ENCODE measurements at places on chromosomes 1 and 21. TPM values are rescaled to one million over a fixed set of nuclear protein-coding genes. Genes with fewer than 3 reads are reported as not detected.

The PADI2 gene
- polyA plus RNA-seq = 10.9 TPM

The GPR37L1 gene
- 0.09 TPM for polyA plus RNA-seq

The SV2A gene
- 6.0 TPM for polyA plus RNA-seq

The AJAP1 gene
- 0.09 TPM for polyA plus RNA-seq

The SPRR1B gene
- polyA plus RNA-seq = not detected

The RAB42 gene
- polyA plus RNA-seq = 6.5 TPM

The PTPN7 gene
- 1.5 TPM for polyA plus RNA-seq

The OR2AK2 gene
- not detected for polyA plus RNA-seq

The SPSB1 gene
- 6.8 TPM for polyA plus RNA-seq

- no peak for DNase-seq
These were observed 129.1 kb downstream of the TOMM20 start for GRCh38 chr1:234999513-234999940.

- no peak for DNase-seq
These were observed 54.7 kb upstream of the CNN3 start for GRCh38 chr1:94981575-94981973.

DNA sequence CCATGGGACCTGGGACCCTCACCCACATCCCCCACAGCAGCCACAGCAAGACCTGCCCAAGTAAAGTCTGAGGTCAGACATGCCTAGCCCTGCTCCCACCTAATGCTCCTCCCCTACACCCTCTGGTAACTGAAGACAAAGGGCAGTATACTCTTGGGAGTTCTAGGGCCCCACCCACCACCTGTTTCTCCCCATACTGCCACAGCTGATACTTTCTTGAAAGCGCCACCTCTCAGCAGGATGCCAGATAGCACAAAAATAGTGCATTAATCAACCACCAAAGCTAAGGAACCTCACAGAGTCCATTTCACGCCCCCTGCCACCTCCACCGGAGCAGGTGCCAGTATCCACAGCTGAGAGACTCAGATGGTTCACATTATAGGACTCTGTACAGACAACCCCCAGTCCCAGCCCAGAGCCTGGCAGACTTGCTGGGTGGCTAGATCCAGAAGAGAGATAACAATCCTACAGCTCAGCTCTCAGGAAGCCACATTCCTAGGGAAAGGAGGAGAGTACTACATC, 238.1 kb downstream of the LRRC40 start:
- DNase-seq = no peak

GRCh38 chr1:51147394-51147793, 45.4 kb downstream of the C1orf185 start:
- no peak for DNase-seq

DNA sequence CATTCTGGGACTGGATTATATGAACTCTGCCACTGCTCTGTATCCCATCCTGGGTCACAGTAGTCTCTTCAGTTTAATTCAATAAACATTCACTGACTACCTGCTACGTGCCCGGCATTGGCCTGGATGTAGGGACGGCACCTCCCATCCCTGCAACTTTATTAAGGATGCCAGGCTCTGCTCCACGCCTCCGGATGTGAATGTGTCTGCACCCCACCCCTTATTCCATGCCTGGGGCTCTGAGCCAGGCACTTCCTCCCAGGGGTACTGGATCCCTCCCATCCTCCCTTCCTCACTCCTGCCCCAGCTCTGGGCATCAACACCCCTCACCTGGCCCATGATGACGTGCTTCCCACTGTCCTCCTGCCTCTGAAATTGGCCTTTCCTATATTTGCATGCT, 53.7 kb downstream of the KCNN3 start:
- DNase-seq = no peak

DNA sequence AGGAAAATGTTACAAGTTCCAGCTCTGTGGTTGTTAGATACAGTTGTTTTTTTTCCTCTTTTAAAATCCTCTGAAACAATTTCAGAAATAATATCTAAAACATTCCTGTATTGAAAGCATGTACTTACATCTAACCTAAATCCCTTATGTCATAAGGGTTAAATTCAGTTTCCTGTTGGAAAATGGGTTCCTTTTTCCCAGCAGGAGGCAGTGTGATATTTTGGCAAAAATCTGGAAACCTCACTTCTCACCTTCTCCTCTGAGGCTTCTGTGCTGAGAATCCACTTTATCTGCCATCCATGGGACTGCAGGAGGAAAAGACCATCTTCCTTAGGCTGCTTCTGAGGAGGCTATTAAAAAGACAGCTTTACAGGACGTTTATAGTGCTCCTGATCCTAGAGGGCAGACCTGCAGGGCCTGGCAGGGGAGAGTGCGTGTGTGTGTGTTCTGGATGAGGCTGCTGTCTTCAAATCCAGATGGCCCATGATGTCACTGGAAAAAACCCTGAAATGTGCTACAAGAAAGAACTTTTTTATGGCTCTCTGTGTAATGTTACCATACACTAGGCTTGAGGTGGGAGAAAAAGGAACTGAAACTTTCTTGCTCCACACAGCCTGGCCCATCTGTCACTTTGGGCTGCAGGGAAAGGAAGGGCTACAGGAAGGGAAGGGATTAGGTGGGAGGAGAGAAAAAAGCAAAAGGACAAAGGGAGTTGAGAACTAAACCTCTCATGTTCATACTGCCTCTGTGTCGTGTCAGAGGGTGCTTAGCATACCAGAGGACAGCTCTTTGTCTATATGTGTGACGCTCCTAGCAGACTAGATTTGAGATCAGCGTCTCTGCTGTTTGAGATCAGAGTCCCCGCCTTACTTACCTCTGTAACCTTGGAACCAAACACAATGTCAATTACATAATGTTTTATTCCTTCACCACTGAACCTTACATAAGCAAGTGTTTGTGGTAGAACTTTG, 379.2 kb upstream of the SPAG17 start:
- no peak for DNase-seq

GRCh38 chr1:29409616-29410015, 173.3 kb downstream of the PTPRU start:
- no peak for DNase-seq

- DNase-seq = no peak
These were observed 55.3 kb upstream of the KCND3 start for GRCh38 chr1:112044745-112045144.

DNA sequence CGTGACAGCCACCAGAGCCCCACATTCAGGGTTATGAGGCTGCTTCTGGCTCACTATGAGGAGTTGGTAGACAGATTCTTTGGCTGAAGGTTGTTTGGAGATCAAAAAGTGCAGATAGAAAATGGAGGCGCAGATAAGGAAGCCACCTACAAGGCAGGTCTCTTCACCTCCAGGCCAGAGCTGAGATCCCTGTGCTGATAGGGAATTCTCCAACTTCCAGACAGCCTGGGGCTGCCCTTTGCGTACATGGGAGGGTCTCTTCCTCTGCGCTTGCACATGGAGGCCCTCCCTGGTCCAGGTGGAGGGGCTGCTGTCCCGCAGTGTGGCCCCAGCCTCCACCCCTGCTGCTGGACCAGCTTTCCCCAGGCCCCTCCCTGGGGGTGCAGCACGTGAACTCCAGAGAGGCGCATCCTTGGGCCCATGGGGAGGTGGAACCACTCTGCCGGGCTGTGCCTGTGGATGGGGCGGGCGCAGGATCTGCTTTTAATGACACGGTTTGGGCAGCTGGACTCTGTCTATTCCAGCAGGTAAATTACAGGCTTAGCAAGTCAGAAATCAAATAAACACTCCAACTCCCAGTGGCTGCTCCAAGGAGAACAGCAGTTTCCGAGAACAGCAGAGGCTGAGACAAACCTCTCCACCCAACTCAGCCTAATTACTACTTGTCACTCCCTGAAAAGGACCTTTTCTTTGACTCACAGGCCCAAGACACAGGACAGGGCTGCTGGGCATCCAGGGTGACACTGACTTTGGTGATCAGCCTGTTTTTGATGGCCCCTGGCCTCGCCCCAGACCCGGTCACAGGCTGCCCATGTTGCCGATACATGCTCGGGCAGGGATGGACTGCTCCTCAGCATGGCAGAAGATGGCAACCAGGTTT, 12.4 kb downstream of the OXCT2 start:
- no peak for DNase-seq

DNA sequence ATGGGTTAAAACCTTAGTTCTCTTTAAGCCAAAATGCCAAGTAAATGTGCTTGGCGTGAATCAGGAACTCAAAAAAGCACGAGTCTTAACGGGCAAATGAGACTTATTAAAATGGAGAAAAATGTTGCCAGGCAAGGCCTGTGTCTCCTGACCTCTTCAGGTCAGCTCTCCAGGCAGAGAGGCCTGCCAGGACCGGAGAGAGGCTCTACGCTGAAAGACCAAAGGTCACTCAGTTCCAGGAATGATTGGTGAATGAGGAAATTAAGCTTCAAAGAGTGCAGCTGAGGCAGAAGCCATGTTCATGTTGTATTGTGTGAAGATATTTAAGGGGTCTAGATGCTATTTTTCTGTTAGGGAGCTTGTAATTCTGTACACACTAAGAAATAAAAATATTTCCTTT, 66.6 kb downstream of the SPAG17 start:
- DNase-seq = no peak

GRCh38 chr1:160739098-160739511, at the start of gene SLAMF7:
TSS of gene SLAMF7 (plus strand) at chr1:160739247. CDS start at chr1:160739302, 55 bp downstream.
- no peak for DNase-seq

DNA sequence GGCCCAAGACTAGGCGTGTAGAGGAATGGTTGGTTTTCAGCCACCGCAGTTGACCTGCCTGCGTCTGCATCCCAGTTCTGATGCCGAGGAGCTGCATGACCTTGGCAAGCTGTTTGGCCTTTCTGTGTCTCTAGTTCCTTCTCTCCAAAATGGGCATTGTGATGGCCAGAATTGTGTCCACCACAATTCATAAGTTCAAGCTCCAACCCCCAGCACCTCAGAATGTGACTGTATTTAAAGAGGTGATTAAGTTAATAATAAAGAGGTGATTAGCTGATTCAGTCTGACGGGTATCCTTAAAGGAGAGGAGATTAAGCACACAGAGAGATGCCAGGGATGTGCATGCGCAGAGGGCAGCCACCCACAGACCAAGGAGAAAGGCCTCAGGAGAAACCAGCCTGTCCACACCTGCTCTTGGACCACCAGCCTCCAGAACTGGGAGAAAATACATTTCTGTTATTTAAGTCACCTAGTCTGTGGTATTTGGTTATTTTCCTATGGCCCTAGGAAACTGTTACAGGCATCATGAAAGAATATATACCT, 28.5 kb downstream of the MAB21L3 start:
- DNase-seq = no peak

DNA sequence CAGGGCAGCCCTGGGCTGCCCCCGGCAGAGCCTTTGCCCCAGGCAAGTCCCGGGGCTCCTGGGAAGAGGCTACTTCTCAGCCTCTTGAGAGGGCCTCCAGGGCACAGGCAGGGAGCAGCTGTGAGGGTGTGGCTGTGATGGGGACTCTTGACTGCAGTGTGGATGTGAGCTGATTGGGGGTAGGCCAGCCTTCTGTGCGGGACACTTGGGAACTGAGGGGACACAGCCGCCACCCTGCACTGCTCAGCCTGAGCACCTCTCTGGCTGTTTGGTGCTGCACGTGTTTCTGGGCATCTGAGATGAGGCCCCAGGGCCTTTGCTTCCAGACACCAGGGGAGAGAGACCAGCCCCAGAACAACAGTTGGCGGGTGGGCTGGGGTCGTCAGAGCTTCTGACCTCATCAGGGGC, 62.1 kb downstream of the SKI start:
- no peak for DNase-seq

DNA sequence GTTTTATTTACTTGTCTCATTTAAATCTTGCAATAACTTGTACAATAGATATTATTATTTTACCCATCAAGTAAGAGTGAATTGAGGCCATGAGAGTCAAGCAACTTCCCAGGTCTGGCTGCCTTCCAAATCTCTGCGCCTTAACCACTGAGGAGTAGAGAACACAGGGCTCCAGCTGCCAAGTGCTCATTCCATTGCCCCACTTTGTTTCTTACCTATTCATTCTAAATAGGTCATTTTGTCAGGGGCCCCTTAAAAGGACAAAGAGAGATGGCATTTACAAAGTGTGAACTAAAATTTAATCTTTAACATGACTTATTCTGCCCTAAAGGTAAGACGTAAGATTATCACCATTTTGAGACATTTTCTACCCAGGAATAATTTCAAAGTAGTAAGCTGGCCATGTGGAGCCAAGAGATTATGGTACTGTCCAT, 3.5 kb downstream of the PPP1R15B start:
- no peak for DNase-seq

- no peak for DNase-seq
These were observed 485.3 kb upstream of the NFIA start for GRCh38 chr1:60596791-60597750.

GRCh38 chr1:161511018-161511755, 5.9 kb downstream of the FCGR2A start:
- peak; percentile 83 for DNase-seq

GRCh38 chr1:181396811-181397210, 86.5 kb upstream of the CACNA1E start:
- no peak for DNase-seq

DNA sequence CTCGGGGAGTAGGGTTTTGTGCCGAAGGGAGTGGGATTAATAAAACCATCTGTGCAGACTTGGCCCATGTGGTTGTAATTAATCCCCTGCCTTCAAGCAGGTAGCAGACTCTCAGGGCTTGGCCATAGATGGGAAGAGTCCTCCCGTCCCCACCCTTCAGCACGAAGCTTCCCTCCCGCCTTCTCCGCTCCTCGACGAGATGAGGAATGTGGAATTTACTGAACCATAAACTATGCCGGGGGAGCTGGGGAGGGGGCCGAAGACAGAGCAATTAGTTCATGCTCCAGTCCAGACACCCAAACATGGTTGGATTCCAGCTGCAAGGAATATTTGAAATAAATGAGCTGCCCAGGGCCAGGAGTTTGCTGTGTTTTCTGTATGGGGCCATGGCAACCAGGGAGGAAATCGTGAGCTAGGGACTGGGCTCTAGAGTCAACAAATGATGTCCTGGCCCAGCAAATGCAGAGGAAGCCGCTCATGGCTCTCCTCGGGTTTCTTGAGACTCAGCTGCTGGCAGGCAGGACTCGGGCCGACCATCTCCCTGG, 78.8 kb downstream of the SPSB1 start:
- DNase-seq = no peak

DNA sequence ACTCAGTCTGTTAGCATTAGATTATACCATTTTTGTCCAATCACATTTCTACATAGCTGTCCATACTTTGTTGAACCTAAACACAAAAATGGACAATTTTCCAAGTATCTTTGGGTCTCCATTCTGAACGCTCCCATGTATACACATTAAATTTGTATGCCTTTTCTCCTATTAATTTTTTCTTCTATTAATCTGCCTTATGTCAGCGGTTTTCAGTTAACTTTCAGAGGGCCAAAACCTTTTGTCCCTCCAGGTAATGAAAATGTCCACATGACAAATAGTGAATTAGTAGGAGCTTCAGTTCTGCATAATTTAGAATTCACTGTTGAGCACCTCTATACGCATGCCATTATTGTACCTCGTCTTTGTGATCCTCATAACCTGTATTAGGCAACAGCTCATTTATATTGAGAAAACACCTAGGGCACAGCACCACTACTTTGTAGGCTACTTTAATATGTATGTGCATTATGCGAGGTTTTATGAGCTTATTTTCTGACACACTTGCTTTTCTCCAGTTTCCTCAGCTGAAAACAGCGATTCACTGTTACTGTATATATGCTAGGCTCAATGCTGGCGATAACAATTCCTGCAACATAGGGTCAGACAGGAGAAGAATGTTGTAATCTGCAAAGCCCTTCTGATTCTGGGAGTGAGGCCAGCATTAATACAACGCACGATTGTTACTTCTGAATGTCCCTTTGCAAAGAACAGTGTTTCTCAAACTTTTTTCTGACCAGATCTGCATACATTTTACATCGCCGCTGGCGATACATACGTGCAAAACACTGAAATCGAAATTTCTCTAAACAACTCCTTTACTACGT, 1.1 kb upstream of the ABCD3 start:
- DNase-seq = peak; percentile 79
